Vagina (tissue), 2 donors: ENCODE measurements at places on chromosomes 16 and 17. TPM values are rescaled to one million over a fixed set of nuclear protein-coding genes. Genes with fewer than 3 reads are reported as not detected.

- no peak overlapping the region for H3K4me3 ChIP-seq
- DNase-seq = no peak
- H3K27me3 ChIP-seq = no peaks in the 10 kb centered on the region
- H3K4me1 ChIP-seq = no peaks in the 10 kb centered on the region
- no peaks in the 10 kb centered on the region for H3K36me3 ChIP-seq
- H3K27ac ChIP-seq = no peak overlapping the region
Measured at GRCh38 chr16:72429671-72430081, 257.7 kb upstream of the PMFBP1 start.

The SEZ6L2 gene
- total RNA-seq = 15.7 TPM

DNA sequence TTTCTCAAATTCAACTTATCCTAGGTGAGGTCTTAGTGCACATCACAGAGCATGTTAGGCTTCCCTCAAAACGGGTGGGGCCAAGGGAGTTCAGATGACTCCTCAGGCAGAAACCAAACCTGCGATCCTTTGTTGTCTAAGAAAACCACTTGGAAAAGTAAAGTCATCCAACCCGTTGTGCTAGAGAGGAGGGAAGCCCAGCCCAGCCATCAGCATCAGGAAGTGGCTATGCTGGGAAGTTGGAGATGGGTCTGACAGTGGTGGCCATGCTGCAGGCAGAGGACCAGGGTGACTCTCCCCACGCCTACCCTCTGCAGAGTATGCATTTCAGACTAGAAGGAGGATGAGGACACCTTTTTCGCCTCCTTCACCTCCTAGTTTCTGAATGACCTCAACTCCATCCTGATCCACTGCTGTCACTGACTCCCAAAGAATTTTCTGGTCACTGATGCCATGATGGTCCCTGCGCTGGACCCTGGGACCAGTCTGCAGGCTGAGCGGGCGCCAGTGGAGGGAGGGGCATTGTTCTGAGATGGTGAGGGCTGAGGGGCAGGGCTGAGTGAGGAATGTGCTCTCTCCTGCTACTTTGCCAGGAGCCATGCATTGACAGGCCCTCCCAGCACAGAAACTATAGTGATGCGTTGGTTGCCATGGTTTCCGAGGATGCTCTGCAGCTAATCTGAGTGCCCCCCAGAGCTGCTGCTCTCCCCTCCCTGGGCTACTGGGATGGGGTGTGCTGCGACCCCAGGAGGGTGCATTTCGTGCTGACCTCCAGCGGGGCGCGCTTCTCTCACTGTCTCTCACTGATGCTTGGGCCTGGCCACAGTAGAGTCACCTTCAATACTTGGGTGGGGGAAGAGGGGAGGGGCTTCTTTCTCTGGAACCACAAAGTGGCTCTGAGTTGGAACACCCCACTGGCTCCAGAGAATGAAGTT lies 20.4 kb downstream of the ALOX12B start:
- no peaks in the 10 kb centered on the region for H3K36me3 ChIP-seq
- no peaks in the 10 kb centered on the region for H3K27me3 ChIP-seq
- H3K4me3 ChIP-seq = no peak overlapping the region
- peaks cover 21% of the 10 kb centered on the region for H3K4me1 ChIP-seq
- no peak for DNase-seq

The CDH3 gene
- total RNA-seq = 35.4 TPM

The CCDC78 gene
- total RNA-seq = 7.6 TPM

- no peaks in the 10 kb centered on the region for H3K27me3 ChIP-seq
- no peak for DNase-seq
- no peak overlapping the region for H3K4me3 ChIP-seq
- no peaks in the 10 kb centered on the region for H3K4me1 ChIP-seq
- no peak overlapping the region for H3K27ac ChIP-seq
Measured at GRCh38 chr16:11470676-11471415, 115.9 kb downstream of the LITAF start.

DNA sequence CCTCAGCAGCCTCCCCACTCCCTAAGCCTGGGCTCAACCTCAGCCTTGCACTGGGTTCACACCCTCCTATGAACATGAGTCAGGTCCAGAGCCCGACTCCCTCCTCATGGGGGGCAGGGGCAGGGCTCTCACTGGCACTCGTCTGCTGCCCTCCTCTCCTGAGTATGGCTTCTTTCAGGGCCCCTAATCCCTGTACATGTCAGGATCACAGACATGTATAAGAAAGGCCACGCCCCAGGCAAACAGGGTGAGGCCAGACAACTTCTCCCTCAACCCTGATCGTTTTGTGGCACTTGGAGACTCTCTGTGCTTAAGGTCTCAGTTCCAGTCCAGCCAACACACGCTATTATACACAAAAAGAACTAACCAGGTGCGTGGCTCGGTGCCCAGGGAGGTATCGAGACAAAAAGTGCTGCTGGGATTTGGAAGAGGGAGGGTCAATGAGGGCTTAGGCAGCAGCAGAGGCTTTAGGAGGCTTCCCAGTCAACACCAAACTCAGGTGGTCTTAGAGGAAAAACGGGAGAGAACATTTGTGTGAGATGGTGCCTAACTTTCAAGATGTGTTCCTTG lies 45.2 kb downstream of the CMTM3 start:
- H3K27ac ChIP-seq = no peak overlapping the region
- DNase-seq = no peak
- H3K36me3 ChIP-seq = no peaks in the 10 kb centered on the region
- H3K4me1 ChIP-seq = peaks cover 17% of the 10 kb centered on the region
- H3K27me3 ChIP-seq = no peaks in the 10 kb centered on the region
- H3K4me3 ChIP-seq = no peak overlapping the region

GRCh38 chr17:66625311-66625767 lies 209.6 kb upstream of the CACNG5 start:
- no peaks in the 10 kb centered on the region for H3K4me1 ChIP-seq
- no peaks in the 10 kb centered on the region for H3K27me3 ChIP-seq
- H3K27ac ChIP-seq = no peak overlapping the region
- H3K4me3 ChIP-seq = no peak overlapping the region

The TNFSF13 gene
- 20.1 TPM for total RNA-seq

- H3K4me3 ChIP-seq = no peak overlapping the region
- no peaks in the 10 kb centered on the region for H3K27me3 ChIP-seq
- no peak for DNase-seq
- peaks cover 93% of the 10 kb centered on the region for H3K4me1 ChIP-seq
- no peaks in the 10 kb centered on the region for H3K36me3 ChIP-seq
Measured at GRCh38 chr16:9114112-9114511, 22.7 kb downstream of the HAPSTR1 start.

DNA sequence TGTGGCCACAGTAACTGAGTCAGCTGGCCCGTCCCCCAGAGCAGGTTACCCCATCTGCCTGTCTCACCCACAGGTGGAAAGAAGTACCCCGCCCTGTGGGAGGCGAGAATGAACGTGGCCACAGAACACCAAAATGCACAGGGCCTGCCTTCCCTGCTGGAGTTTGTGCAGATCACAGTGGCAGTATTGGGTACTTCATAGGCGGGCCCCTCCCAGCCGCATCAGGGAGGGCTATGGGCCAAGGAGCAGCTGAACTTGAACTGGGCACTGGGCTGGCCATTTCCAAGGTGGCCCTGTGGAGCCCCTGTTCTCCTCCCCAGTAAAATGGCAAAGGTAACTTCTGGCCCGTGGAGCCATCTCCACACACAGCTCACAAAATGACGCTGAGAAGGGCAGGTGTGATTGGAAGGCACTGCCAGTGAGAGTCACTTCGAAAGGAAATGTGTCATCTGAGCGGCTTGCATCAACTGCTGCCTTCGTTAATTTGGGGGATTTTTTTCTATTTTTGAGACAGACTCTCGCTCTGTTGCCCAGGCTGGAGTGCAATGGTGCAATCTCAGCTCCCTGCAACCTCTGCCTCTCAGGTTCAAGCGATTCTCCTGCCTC lies 162.9 kb downstream of the ENGASE start:
- no peaks in the 10 kb centered on the region for H3K27me3 ChIP-seq
- no peaks in the 10 kb centered on the region for H3K36me3 ChIP-seq
- H3K27ac ChIP-seq = no peak overlapping the region

DNA sequence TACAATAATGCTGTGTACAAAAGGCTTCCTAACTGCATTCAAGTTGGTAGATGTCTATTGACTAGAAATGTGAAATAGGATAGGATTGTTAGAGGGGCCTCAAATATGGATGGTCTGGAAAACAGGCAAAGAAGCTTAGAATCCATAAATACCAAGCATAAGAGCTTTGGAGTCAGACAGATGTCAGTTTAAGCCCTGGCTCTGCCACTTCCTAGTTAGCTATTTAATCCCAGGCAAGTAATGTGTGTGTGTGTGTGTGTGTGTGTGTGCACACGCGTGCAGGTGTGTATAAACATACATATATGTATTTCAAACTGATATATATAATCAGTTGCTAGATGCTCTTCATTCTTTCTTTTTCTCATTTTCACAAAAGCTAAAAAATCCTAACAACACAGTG lies 66.7 kb downstream of the MMD start:
- no peaks in the 10 kb centered on the region for H3K4me1 ChIP-seq
- no peak overlapping the region for H3K27ac ChIP-seq
- H3K4me3 ChIP-seq = no peak overlapping the region
- DNase-seq = no peak
- no peaks in the 10 kb centered on the region for H3K27me3 ChIP-seq
- H3K36me3 ChIP-seq = no peaks in the 10 kb centered on the region

GRCh38 chr17:43219001-43219400 lies 7.3 kb downstream of the TMEM106A start:
- no peaks in the 10 kb centered on the region for H3K36me3 ChIP-seq
- no peak for DNase-seq
- H3K27ac ChIP-seq = no peak overlapping the region
- H3K4me3 ChIP-seq = no peak overlapping the region
- H3K4me1 ChIP-seq = no peaks in the 10 kb centered on the region

DNA sequence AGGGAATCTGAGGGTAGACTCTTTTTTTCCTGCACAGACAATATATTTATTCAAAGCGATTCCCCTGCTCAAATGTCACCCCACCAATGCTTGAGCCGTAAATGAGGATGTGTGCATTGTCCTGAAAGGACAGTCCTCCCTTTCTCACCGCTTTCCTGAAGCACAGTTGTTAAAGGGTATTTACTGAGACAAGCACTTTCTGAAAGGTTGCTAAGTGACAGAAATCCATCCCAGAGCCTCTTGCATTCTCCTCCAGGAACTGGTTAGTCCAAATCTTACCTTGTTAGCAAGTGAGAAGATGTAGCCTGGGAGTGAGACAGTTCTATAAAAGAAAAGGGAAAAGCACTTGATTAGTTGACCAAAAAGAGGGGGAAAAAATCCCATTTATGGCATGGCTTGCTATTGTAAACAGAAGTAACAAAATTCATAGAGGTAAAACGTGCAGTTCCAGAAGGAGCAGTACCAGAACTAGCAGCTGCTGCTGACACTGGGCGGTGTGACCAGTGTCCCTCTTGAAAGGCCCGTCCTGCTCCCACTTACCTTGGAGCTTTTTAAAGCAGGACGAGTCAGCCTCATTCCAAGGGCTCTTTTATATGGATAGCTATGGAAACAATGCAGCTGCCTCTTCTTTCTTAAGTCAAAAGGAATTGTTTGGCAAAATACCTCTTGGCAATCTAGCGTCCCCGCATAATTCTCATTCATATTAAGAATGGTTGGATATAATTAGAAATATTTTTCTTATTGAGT lies at the start of gene MYH2:
TSS of gene MYH2 (minus strand) at position 563 of the 747 bp plus-strand sequence. CDS start 1,738 bp downstream, outside the sequence.
- no peak for DNase-seq
- no peaks in the 10 kb centered on the region for H3K4me1 ChIP-seq
- no peak within 1 kb of the TSS for H3K27ac ChIP-seq
- H3K4me3 ChIP-seq = no peak within 1 kb of the TSS

DNA sequence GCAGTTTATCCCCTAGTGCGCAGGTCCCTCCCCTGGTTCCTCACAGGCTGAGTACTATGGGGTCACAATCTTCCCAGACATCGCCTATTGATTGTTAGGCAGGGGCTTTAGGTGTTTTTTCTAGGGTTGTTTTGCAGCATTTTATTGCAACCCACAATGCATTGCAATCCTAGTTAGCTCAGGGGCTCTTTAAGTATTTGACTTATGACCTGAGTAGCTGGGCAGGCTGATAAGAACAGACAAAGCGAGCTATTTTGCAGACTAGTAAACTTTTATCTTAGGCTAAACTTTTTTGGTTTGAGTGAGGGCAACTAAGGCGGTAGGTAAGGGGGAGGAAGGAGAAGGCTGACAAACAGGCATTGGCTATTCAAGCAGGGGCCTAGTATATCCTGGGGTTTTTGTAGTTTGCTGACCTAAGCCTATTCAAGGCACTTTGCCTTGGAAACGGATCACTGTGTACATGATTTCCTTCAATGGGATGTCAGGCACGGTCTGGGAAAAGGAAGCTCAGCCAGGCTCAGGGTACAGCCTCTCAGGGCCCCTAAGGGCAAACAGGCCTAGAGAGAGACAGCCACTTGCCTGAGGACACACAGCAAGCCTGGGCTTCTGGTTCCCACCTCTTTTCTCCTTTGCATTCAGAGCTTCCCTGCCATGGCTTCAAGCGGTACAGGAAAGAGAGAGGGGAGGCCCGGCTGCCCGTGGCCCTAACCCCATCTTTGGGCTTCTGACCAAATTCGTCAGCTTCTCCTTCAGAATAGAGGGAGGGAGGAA lies 6.4 kb downstream of the DRC7 start:
- H3K27me3 ChIP-seq = no peaks in the 10 kb centered on the region
- no peaks in the 10 kb centered on the region for H3K36me3 ChIP-seq

The RASL10B gene
- total RNA-seq = 9.1 TPM

DNA sequence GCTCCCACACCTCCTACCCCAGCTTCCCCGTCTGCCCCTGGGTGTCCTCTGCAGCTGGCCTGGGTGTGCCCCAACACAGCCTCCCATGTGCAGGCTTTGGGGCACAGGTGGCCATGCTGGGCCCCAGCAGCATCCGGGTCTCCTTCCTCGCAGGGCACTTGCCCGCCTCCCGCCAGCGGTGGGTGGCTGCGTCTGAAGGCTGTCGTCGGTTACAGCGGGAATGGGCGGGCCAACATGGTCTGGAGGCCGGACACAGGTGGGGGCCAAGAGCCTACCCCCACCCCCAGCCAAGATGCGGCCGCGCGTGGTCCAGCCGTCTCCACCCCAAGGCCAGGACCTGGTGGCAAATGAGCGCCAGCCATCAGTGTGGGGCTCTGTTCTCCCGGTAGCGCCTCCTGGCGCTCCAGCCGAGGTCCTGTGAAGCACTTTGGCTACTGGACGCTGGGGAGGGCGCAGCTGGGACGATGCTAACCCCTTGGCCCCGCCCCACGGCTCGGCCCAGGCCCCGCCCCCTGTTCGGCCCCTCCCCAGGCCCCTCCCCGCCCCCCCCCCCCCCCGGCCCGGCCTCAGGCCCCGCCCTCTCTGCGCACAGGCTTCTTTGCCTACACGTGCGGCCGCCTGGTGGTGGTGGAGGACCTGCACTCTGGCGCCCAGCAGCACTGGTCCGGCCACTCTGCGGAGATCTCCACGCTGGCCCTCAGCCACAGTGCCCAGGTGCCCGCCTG lies 7.3 kb upstream of the RHOT2 start:
- peaks cover 18% of the 10 kb centered on the region for H3K4me1 ChIP-seq
- DNase-seq = no peak
- no peaks in the 10 kb centered on the region for H3K27me3 ChIP-seq
- peak overlapping the region; percentile 36 for H3K4me3 ChIP-seq
- peak overlapping the region; percentile 75 for H3K27ac ChIP-seq

GRCh38 chr17:80987941-80988461 lies 3.6 kb upstream of the CHMP6 start:
- H3K36me3 ChIP-seq = no peaks in the 10 kb centered on the region
- H3K4me3 ChIP-seq = no peak overlapping the region
- DNase-seq = no peak
- no peaks in the 10 kb centered on the region for H3K27me3 ChIP-seq

The CES4A gene
- total RNA-seq = 12.5 TPM
